ENCODE measurements at places on chromosomes 1 and 21. TPM values are rescaled to one million over a fixed set of nuclear protein-coding genes. Genes with fewer than 3 reads are reported as not detected.

- DNase-seq: no peak
Observed at GRCh38 chr21:34336756-34337391, 26.9 kb upstream of the KCNE2 start.

- DNase-seq: no peak
Observed at GRCh38 chr1:167984886-167985489, 48.1 kb upstream of the MPC2 start.

- no peak for DNase-seq
Observed at GRCh38 chr1:118898712-118899111, 89.4 kb downstream of the TBX15 start.

DNA sequence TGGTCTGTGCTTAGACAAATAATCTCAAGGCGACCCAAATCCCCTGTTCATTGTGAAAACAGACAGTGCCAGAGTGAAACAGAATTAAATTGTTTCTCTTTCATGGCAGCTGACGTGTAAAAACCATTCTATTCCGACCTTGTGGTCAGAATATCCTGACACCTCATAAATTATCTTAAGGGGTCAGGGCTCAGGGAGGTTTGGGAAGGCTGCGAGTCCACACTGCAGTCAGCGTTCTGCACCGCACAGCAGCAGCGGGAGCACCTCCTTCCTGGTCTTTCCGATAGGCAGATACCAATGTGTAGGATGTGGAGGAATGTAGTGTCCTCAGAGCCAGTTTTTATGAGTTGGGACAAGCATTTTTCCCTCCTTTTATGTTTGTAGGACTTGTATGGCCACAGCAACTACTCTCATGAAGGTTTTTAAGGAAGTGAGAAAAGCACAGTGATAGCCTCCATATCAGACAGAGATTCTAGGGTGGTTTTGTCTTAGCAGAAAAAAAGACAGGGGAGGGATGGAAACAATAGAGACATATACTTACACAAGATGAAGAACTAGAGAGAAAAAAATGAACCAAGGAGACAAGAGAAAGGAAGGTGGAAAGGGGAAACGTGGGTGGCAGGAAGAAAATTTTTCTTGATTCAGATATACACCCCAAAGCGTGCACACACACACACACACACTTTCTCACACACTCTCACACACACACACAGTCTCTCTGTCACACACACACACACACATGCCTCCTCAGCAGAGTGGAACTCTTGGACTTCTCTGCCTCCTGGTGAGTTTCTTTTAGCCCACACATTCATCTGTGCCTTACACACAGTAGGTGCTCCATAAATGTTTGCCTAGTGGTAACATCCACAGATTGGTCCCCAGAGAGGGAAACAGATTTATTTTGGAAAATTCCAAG lies 68.6 kb downstream of the NTMT2 start:
- DNase-seq: peak; percentile 53

GRCh38 chr1:75954586-75954985 lies 22.4 kb upstream of the ASB17 start:
- no peak for DNase-seq

- peak; percentile 66 for DNase-seq
Observed at GRCh38 chr21:33036430-33037162, 10.9 kb downstream of the OLIG2 start.

GRCh38 chr1:200771625-200772555 lies 33.2 kb downstream of the CAMSAP2 start:
- no peak for DNase-seq

DNA sequence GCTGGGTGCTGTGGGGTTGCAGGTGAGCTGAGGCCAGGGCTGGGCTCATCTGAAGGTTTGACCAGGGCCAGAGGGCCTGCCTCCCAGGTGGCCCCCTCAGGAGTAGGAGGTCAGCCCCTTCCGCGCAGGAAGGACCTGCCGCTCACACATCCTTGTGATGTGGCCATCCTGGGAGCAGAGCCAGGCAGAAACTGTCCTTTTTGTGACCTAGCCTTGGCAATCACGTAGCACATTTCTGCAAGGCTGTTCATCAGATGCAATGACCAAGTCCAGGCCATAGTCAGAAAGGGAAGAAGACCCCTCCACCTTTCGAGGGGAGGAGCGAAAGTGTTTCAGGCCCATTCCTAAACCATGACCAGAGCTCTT lies 55.5 kb upstream of the TRAPPC10 start:
- no peak for DNase-seq

DNA sequence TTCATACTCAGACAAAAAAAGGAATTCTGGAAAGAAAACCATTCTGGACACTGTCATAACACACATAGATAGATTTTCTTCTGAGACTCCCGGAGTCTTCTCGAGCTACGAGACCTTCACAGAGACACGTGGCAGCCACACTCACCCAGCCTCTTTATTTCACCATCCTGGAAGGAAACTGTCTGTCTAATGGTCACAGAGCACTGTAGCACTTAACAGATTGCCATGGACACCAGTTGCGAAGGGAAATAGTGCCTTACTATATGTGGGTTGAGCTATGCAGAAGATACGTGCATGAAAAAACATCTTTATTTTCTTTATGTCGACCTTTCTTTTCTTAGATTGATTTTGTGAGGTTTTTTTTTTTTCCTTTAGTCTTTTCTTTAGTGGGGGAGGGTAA lies 57.9 kb downstream of the ZP4 start:
- DNase-seq: no peak

- DNase-seq: peak; percentile 61
Observed at GRCh38 chr1:113073479-113073950, 517 bp downstream of the LRIG2 start.

DNA sequence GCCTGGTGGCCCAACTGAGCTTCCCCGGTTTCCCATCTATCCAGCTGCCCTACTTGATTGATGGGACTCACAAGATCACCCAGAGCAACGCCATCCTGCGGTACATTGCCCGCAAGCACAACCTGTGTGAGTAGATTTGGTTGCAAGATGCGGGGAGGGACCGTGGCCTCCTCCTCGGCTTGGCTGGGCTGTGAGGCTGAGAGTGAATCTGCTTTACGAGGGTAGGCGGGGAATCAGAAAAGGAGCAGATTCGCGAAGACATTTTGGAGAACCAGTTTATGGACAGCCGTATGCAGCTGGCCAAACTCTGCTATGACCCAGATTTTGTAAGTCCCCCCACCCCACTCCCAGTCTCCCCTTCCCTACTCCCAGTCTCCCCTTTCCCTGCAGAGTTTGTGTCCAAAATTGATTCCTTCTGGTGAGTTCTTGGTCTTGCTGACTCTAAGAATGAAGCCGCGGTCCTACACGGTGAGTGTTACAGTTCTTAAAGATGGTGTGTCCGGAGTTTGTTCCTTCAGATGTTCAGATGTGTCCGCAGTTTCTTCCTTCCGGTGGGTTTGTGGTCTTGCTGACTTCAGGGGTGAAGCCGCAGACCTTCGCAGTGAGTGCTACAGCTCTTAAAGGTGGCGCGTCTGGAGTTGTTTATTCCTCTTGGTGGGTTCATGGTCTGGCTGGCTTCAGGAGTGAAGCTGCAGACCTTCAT lies 1.5 kb downstream of the GSTM2 start:
- no peak for DNase-seq

GRCh38 chr21:39631842-39632562 lies 19.3 kb downstream of the B3GALT5 start:
- DNase-seq: no peak

DNA sequence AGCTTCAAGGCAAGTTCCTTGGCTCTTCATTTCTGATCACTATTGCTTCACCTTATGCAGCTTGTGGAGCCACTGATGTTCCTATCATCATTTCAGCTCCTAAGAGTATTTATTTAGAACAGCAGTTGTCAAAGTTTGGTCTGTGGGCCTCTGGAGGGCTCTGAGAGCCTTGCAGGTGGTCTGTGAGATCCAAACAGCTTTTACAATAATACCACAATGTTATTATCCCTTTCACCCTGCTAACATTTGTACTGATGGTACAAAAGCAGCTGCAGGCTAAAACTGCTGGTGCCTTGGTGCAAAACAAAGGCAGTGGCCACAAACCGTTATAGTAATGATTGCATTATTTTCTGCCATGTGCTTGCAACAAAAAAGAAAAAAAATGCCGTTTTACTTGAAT lies 33.8 kb downstream of the PATJ start:
- DNase-seq: no peak

- no peak for DNase-seq
Observed at GRCh38 chr1:219161371-219161770, 12.3 kb upstream of the LYPLAL1 start.

GRCh38 chr1:66676613-66677298 lies 75.5 kb upstream of the DYNLT5 start:
- DNase-seq: no peak

GRCh38 chr1:70587872-70588366 lies 176.9 kb downstream of the CTH start:
- DNase-seq: no peak

DNA sequence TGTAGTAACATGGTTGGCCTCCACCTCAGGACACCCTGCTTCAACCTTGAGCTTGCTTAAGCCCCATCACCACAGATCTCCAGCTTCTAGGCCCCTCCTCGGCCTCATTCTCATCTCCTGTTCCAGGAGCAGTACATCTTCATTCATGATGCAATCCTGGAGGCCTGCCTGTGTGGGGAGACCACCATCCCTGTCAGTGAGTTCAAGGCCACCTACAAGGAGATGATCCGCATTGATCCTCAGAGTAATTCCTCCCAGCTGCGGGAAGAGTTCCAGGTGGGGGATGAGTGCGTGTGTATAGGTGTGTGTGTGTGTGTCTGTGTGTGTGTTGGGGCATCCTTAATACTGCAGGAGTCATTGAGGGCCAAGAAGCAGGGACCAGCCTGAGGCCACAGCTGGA lies 79.6 kb downstream of the PTPRU start:
- DNase-seq: no peak

GRCh38 chr1:223727541-223727940 lies 15.2 kb downstream of the CAPN2 start:
- no peak for DNase-seq

- peak; percentile 92 for DNase-seq
Observed at GRCh38 chr1:150364231-150365003, 470 bp downstream of the RPRD2 start.

GRCh38 chr1:78145105-78145580 lies 99.4 kb downstream of the GIPC2 start:
- peak; percentile 52 for DNase-seq

- no peak for DNase-seq
Observed at GRCh38 chr1:27931184-27931583, 3.6 kb upstream of the SMPDL3B start.

DNA sequence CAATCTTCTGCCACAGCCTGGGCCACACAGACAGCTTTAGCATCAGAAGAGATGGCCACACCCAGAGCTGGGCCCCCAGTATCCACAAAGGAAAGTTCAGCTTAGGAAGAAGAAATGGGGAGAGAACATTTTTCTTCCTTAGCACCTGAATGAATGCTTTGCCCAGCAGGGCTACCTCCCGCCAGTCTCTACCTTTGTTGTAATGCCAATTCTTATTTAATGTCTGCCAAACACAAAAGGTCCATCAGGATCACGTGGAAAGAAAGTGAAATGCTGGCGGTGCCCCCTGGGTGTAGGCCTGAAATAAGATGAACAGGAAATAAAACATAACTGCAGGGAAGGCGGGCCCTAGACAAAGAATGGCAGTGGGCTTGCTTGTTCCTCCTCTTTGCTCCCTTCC lies 125.6 kb downstream of the CACNA1E start:
- DNase-seq: no peak

FMOD gene
- polyA plus RNA-seq: 159 TPM

MYBPHL gene
- not detected for polyA plus RNA-seq

TMEM269 gene
- not detected for polyA plus RNA-seq

CR1L gene
- not detected for polyA plus RNA-seq

WDTC1 gene
- 12.8 TPM for polyA plus RNA-seq

LRRC8B gene
- polyA plus RNA-seq: 0.72 TPM

KIAA0040 gene
- polyA plus RNA-seq: 11.1 TPM

BATF3 gene
- 5.9 TPM for polyA plus RNA-seq

CEP85 gene
- polyA plus RNA-seq: 1.9 TPM

CDK11A gene
- 56.3 TPM for polyA plus RNA-seq
